ENCODE measurements at places on chromosomes 2 and 18.

- DNase-seq: no peak
Observed at GRCh38 chr2:159366538-159366937, 80.0 kb upstream of the WDSUB1 start.

DNA sequence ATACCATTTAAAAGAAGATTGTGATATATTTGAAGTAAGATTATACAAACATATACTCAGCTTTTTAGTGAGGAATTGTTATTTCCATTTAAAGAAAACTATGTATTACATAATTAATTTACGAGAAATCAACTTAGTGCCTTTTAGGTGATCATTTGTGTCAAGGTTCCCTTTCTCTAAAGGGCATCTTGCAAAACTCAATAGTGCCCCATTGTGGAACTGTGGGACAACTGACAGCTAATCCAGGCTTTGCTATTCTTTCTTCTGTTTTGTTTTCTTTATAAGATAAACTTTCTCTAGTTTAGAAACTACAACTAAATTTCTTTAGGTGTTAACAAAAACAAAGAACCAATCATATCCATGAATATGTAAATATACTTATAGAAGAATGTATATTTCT lies 24.3 kb upstream of the VIT start:
- no peak for DNase-seq

GRCh38 chr18:47944972-47945852 lies 14.8 kb upstream of the SMAD2 start:
- DNase-seq: no peak

- no peak for DNase-seq
Observed at GRCh38 chr2:55891671-55892094, 31.9 kb downstream of the EFEMP1 start.

- peak; percentile 20 for DNase-seq
Observed at GRCh38 chr18:3869848-3870247, 419.9 kb downstream of the TGIF1 start.

- DNase-seq: no peak
Observed at GRCh38 chr2:136020831-136021230, 35.4 kb upstream of the DARS1 start.

- DNase-seq: no peak
Observed at GRCh38 chr2:188132385-188132784, 159.3 kb upstream of the GULP1 start.

GRCh38 chr2:40721595-40721994 lies 269.7 kb upstream of the SLC8A1 start:
- no peak for DNase-seq

- DNase-seq: no peak
Observed at GRCh38 chr2:236086403-236086970, 81.7 kb downstream of the GBX2 start.
